ENCODE measurements at places on chromosomes 12 and 14. TPM values are rescaled to one million over a fixed set of nuclear protein-coding genes. Genes with fewer than 3 reads are reported as not detected.

The MYF6 gene
- not detected for total RNA-seq

The PLA2G1B gene
- total RNA-seq, result not detected

The MYG1 gene
- total RNA-seq, result 41.8 TPM

The FITM1 gene
- total RNA-seq, result 0.10 TPM

The FLRT2 gene
- 35.6 TPM for total RNA-seq

The RNASE7 gene
- not detected for total RNA-seq

The TAS2R14 gene
- 0.07 TPM for total RNA-seq

The PAH gene
- total RNA-seq, result not detected

The GYS2 gene
- not detected for total RNA-seq

The TRPV4 gene
- 3.4 TPM for total RNA-seq

The PIANP gene
- not detected for total RNA-seq

The RAB21 gene
- 26.3 TPM for total RNA-seq

The ABCC9 gene
- total RNA-seq, result 0.05 TPM

The INSM2 gene
- total RNA-seq, result not detected

The TMEM233 gene
- total RNA-seq, result 1.4 TPM

The GPR68 gene
- 2.2 TPM for total RNA-seq

The CMA1 gene
- total RNA-seq, result not detected

The DTX1 gene
- total RNA-seq, result not detected

The ZNF385A gene
- 3.1 TPM for total RNA-seq

The LMNTD1 gene
- total RNA-seq, result 0.07 TPM

The ZDHHC22 gene
- not detected for total RNA-seq
